ENCODE measurements at places on chromosomes 4 and X.

GRCh38 chr4:83389037-83389720 is 54.5 kb upstream of the HPSE start:
- DNase-seq = no peak

GRCh38 chr4:152554742-152555141 is 18.9 kb upstream of the FBXW7 start:
- no peak for DNase-seq

DNA sequence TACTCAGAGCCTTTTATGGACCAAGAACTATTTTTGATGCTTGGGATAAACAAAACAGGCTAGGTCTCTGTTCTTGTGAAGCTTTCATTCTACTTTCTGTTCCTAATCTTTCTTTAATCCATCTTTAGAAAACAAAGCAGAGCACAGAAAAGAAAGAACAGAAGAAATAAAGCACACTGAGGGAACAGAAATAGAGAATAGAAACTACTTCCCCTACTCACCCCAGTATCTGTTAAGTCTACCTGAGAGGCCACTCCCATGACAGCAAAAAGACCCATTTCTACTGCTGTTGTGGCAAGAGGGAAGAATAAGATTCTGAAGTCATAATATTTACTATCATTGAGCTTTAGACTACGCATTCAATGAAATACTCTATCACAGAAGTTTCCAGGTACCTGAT is 9.2 kb downstream of the RFC1 start:
- no peak for DNase-seq

- DNase-seq = no peak
Measured at GRCh38 chr4:107740950-107741701, 21.1 kb upstream of the PAPSS1 start.

GRCh38 chr4:39524161-39524957 is 2.9 kb downstream of the UGDH start:
- DNase-seq = no peak

DNA sequence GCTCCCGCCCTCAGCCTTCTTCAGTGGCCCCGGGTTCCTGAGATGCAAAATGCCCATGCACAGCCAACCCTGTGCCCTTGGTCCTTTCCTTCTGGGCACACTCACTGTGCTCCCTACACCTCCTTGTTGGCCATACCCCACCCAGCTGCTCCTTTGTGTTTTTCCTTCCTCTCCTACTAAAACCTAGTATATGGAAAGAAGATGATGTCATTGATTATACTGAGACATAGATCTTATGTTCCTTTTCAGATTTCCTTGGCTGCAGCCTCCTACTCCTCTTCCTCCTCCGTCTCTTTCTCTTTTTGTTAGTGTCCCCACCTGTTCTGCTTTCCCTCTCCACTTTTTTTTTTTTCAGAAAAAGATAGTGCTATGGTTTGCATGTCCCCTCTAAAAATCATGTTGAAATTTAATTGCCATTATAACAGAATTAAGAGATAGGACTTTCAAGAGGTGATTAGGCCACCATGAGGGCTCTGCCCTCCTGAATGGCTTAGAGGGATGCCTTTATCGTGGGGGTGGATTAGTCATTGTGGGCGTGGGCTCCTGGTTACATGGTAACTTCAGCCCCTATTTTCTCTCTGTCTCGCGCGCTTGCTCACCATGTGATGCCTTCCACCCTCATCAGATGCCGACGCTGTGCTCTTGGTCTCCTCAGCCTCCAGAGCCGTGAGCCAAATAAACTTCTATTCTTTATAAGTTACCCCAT is 254.9 kb upstream of the GATB start:
- DNase-seq = no peak

GRCh38 chr4:97349468-97350186 is 793.6 kb downstream of the STPG2 start:
- DNase-seq = no peak

- no peak for DNase-seq
Measured at GRCh38 chr4:125434136-125434535, 119.4 kb downstream of the FAT4 start.

GRCh38 chr4:38967260-38968095 is 64.7 kb downstream of the TMEM156 start:
- DNase-seq = no peak

GRCh38 chr4:2469192-2469984 is 482 bp downstream of the RNF4 start:
- peak; percentile 32 for DNase-seq

DNA sequence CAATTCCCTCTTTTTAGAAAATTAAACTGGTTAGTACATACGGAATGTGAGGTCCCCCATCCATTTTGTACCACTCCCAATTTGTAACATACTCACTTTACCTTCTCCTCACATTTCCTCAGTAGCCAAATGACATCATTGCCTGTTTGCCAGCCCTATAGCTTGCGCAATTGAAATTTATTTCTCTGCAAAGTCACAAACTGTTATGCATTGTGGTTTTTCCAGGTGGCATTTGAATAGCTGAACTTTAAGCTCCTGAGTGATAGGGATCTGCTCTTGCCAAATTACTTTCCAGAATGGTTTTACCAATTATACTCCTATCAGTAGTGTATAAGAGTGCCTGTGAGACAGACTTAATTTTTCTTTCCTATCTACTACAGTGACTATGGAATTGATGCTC is 7.7 kb downstream of the COL4A5 start:
- DNase-seq = no peak

- DNase-seq = no peak
Measured at GRCh38 chr4:87153078-87153870, 67.1 kb downstream of the KLHL8 start.

DNA sequence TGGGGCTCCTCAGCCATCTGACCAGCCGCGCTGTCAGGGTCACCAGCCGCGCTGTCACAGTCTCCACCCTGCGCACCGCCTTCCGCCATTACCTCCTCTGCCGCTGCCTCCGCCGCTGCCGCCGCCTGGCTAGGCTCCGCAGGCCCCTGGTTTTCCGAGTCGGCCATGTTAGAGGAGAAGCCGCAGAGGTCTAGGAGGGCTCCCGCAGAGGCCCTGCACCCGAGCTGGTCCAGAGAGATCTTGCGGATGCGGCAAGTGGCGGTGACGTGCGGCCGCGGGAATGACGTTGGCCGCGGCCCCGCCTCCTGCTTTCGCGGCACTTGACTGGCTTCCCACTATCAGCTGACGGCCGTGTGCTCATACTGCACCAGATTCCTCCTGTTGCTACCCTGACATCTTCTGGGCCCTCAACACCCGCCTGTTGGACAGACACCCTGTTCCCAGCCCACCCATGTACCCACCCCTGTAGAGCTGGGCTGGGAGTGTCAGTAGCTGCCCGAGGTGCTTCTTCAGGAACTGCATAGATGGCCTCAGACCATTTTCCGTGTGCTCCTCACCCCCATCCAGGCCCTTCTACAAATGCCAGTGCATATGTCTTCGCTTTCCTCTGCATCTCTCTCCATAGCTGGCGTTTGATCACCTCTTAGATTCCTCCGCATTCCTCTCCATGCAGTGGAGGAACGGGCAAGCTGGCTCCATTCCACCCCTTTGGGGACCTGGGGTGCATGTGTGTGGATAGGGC is at the start of gene NAP1L5:
Gene NAP1L5 (minus strand): TSS at position 242 of the 742 bp plus-strand sequence. CDS start 75 bp downstream, at position 167.
- peak; percentile 13 for DNase-seq

DNA sequence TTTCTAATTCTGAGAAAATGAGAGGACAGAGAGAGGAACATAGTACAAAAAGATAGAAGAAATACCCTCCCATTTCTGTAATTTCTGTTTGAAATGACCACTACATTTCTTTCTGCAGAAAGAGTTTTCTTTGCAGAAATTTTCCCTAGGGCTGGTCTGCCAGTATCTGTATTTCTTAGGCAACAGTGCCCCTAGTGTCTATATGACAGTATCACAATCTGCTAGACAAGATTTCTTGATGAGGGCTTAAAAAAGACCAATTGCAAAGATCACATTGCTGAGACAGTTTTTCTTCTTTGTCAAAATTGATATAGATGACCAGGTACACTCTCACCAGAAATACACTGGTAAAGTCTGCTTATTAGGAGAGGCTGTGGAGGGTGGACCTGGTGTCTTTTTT is 81.0 kb upstream of the ZDHHC15 start:
- DNase-seq = no peak

DNA sequence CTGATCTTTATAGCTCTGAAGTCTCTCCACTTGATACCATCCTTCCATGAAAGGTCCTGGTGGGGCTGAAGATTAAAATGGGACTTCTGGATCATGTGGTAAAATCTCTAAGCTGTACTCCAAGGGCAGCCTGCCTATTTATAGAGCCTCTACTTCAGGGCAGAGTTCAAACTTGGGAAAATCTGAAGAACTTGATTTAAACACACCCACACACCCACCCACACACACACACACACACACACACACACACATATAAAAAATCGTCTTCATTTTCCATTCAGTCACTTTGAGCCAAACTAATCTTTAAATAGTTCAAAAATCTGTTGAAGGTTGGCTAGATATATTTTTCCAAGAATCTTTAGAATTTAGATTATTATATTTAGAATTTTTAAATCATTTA is 234.9 kb upstream of the GPC4 start:
- DNase-seq = no peak

GRCh38 chrX:43643201-43643600 is 12.9 kb upstream of the MAOA start:
- no peak for DNase-seq

Data from bone marrow (tissue), 2 donors.